ENCODE measurements at places on chromosomes 1 and 21. TPM values are rescaled to one million over a fixed set of nuclear protein-coding genes. Genes with fewer than 3 reads are reported as not detected.

Gene TMPRSS15
- not detected for polyA plus RNA-seq

Gene GPA33
- polyA plus RNA-seq = not detected

Gene PLEKHA6
- polyA plus RNA-seq = 2.4 TPM

Gene ATP1B1
- polyA plus RNA-seq = 11.5 TPM

Gene TCHH
- polyA plus RNA-seq = not detected

Data from endothelial cell of umbilical vein (primary cell).